ENCODE measurements at places on chromosomes 4 and X.

DNA sequence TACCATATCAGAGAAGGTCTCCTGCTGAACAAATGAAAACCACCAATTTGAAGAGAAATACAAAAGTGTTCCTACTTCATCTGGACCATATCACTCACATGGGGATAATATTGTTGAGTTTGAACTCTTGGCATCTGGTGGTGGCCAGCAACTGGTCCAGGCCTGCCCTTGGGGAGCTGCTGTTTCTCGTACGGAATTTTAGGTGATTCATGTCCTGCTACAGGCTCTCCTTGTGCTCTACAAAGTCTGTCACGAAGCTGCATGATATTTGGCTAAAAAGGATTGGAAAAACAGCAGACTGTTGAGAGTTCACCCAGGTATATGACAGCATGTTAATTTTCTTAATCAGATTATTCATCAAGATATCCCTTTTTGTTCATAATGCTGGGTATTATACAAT is 42.2 kb downstream of the SEC31A start:
- DNase-seq: no peak

GRCh38 chr4:6561173-6561516 is 13.8 kb upstream of the MAN2B2 start:
- no peak for DNase-seq

DNA sequence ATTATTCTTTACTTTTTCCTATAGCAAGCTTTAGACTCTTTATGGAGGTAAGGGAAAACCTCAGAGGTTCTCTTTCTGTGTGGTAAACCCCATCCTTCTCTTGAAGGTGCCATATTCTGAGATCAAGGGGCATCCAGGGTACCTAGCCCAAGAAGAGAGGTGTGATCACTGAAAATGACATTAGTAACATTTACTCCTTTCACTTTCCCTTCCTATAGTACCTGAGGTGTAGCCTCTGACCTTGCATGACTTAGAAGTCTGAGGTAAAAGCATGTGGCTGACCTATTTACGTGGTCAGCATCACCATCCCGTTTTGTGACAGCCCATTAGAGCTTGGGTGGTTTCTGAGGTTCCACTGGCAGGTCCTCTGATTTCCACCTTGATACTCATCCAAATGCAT is 25.7 kb downstream of the SGMS2 start:
- DNase-seq: no peak

- no peak for DNase-seq
Measured at GRCh38 chr4:113621633-113622032, 139.9 kb downstream of the CAMK2D start.

- DNase-seq: no peak
Measured at GRCh38 chr4:83370640-83370906, 35.9 kb upstream of the HPSE start.

GRCh38 chr4:145440292-145441007 is 41.2 kb upstream of the SMAD1 start:
- no peak for DNase-seq

GRCh38 chr4:140088323-140088967 is 65.5 kb downstream of the MAML3 start:
- no peak for DNase-seq

GRCh38 chr4:52645300-52645699 is 13.8 kb downstream of the USP46 start:
- no peak for DNase-seq

DNA sequence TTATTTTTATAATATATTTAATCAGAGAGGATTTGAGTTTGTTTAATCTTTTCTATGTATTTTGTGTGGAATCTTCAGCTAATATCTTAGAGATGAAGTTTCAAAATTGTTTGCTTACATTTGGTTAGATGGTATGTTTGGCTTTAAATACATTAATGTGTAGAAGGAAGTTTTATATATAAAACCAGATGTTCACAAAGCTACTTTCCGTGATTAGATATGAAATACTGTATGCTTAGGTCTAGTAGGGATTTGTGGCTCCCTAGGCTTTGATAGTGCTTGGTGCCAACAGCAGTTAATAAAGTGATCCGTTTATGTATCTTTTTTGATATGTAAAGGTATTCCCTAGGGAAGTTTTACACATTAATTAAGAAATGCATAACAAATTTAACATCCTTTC is 223.0 kb downstream of the ARHGAP10 start:
- DNase-seq: no peak

GRCh38 chr4:120971884-120972283 is 49.4 kb upstream of the PRDM5 start:
- no peak for DNase-seq

GRCh38 chr4:123776267-123776666 is 379.7 kb downstream of the SPRY1 start:
- no peak for DNase-seq

- DNase-seq: no peak
Measured at GRCh38 chr4:61553557-61554125, 353.5 kb downstream of the ADGRL3 start.

DNA sequence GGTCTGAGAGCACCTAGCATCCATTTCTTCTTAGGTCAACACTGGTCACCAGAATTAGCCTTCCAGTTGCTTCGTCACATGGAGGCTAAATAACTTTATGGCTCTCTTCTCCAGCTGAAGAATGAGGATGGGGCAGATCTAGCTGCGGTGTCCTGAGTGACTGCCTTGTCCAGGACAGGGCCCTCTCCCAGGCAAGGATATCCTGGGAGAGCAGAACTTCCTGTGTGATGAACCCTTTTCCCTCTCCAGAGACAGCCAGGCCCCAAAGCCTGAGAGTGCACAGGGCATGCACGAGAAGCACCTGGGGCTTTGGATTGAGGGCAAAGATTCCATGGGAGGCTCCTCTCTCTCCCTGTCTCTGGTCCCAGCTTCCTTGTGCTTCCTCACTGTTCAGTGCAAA is 108.2 kb upstream of the MAMLD1 start:
- DNase-seq: no peak

- DNase-seq: no peak
Measured at GRCh38 chr4:26220696-26221095, 100.1 kb upstream of the RBPJ start.

GRCh38 chr4:76476571-76476970 is 41.5 kb downstream of the SHROOM3 start:
- DNase-seq: no peak

GRCh38 chr4:79623021-79623870 is 215.2 kb upstream of the GK2 start:
- DNase-seq: no peak

DNA sequence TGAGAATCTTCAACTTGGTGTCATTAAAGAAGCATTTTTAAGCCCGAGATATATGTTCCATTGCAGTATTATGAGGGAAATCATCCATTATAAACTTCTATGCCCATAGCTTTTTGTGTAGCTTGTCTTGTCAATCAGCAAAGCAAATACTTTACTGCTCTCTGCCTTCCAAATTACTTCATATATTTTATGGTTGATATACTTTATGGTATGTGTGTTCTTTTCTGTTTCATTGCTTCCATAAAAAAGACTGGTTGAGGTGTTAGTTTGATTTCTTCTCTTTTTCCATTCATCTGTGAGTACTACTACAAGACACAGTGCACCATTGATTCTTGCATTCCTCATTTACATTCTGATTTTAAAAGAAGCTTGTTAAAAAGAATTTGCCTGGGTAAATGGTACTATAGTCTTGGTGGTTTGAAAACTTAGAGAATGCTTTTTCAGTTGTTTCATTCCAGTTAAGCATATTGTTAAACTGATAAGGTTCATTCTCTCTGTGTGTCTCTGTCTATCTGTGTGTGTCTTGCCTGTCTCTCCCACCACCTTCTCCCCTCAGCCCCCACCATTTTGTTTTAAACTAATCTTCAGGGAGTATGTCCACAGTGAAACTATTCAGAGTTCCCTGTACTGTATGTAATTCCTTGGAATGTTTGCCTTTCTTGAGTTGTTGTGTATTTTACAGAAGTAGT is 27.1 kb downstream of the STAG2 start:
- DNase-seq: no peak

- DNase-seq: no peak
Measured at GRCh38 chr4:153481478-153481877, 15.3 kb downstream of the TMEM131L start.

DNA sequence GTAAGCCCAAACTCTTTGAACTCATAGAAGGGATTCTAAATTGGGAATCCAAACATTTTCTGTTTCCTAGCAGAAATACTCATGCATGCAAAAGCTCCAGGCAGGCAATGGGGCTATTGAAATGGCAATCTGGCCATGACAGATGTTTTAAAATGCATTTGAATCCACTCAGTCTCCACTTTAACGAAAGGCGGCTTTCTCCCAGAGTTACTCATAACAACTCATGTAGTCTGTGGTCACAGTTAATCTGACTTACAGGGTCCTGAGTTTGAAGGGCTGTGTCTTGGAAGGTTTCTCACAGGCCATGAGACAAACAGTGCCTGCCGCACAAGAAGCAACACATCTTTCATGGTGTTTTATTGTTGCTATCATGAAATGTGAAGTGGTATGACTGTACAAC is 185.7 kb downstream of the AMELX start:
- DNase-seq: no peak

DNA sequence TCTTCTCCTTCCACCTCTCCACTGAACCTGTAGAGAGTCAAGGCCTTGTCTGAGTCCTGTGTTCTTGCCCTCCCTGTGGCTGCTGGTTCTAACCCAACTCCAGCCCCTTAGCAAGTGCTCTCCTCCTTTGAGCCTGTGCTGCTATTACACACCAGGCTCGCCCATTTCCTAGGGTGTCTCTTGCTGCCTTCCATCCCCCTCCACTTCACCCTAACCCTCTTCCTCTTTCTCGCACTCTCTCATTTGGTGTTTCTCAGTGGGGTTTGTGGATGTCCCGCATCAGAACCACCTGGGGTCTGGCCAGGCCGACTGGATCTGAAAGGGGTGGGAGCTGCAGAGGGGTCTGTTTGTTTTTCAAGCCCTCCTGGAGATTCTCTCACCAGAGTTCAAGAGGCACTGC is 156.7 kb downstream of the SPRY1 start:
- DNase-seq: no peak

GRCh38 chr4:2791518-2792395 is 1.1 kb upstream of the SH3BP2 start:
- DNase-seq: no peak

DNA sequence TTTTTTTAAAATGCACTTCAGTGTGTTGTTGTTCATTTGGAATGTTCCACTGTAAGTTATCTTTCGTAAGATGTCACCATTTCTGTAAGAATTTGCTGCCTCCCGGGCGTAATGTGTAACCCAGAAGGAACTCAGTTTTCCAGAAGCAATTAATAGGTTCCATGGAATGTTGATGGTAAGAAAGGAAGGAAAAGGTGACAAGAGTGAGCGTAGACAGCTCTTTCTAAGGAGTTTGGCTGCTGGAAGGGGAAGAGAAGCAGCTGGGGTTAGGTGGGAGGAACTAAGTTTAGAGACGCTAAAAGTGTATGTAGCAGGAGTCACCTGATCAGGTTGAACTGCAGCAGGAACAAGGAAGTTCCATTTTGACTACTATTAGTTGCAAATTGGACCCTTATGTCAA is 35.9 kb downstream of the PNMA5 start:
- DNase-seq: peak; percentile 7

GRCh38 chr4:146224326-146224966 is 10.1 kb downstream of the REELD1 start:
- DNase-seq: no peak

GRCh38 chr4:173230062-173230461 is 61.5 kb downstream of the GALNT7 start:
- no peak for DNase-seq

DNA sequence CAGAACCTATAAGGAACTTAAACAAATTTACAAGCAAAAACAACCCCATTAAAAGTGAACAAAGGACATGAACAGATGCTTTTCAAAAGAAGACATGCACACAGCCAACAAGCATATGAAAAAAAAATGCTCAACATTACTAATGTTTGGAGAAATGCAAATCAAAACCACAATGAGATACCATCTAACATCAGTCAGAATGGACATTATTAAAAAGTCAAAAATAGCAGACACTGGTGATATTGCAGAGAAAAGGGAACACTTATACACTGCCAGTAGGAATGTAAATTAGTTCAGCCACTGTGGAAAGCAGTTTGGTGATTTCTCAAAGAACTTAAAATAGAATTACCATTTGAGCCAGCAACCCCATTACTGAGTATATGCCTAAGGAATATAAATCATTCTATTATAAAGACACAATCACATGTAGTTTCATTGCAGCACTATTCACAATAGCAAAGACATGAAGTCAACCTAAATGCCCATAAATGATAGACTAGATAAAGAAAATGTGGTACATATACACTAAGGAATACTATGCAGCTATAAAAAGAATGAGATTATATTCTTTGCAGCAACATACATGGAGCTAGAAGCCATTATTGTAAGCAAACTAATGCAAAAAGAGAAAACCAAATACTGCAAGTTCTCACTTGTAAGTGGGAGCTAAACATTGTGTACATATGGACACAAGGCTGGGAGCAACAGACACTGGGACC is 1509.4 kb downstream of the TECRL start:
- no peak for DNase-seq

DNA sequence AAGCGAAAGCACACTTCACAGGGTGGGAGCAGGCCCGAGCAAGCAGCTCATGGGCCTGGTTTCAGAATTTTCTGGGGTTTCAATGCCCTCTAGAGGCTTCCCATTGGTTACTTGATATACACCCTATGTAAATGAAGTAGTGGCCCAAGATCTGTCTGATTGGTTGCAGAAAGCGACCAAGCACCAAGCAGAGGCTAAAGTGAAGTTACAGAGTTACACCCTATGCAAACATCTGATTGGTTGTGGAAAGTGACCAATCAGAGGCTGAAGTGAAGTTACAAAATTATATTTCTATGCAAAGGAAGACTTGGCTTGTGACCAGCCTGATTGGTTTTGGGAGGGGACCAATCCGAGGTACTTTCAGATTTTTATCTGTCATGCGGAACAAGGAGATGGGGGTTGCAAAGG is 8.2 kb downstream of the FHIP1A start:
- no peak for DNase-seq

- DNase-seq: no peak
Measured at GRCh38 chr4:184534511-184535391, 60.4 kb upstream of the IRF2 start.

GRCh38 chr4:35884714-35885480 is 359.4 kb downstream of the ARAP2 start:
- DNase-seq: no peak

GRCh38 chr4:78766650-78767049 is 9.5 kb upstream of the BMP2K start:
- no peak for DNase-seq

- DNase-seq: no peak
Measured at GRCh38 chr4:100430451-100430850, 87.4 kb downstream of the EMCN start.

DNA sequence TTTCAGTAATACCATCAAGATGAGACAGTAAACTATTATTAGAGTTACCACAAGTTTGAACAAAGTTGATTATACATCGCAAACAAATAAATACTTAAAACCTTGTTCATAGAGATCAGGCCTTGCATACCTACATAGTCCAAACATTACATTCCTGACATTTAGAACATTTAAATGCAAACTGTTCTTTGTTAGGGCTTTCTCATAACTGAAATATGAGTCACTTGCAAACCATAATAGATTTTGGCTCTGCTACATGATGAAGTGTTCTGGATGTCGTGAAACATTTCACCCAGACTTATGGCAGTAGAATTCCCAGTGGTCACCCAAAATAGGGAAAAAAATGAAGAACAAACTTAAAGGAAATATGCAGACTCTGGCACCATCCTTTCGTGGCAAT is 75.0 kb downstream of the FAT4 start:
- no peak for DNase-seq

GRCh38 chrX:50470103-50471031 is at the start of gene DGKK:
Gene DGKK (minus strand): TSS chrX:50470825. CDS start chrX:50470678, 147 bp downstream.
- no peak for DNase-seq

Data from NCI-H2029 (cell line).